AG09309 (cell line): ENCODE measurements at places on chromosomes 7 and 10.

DNA sequence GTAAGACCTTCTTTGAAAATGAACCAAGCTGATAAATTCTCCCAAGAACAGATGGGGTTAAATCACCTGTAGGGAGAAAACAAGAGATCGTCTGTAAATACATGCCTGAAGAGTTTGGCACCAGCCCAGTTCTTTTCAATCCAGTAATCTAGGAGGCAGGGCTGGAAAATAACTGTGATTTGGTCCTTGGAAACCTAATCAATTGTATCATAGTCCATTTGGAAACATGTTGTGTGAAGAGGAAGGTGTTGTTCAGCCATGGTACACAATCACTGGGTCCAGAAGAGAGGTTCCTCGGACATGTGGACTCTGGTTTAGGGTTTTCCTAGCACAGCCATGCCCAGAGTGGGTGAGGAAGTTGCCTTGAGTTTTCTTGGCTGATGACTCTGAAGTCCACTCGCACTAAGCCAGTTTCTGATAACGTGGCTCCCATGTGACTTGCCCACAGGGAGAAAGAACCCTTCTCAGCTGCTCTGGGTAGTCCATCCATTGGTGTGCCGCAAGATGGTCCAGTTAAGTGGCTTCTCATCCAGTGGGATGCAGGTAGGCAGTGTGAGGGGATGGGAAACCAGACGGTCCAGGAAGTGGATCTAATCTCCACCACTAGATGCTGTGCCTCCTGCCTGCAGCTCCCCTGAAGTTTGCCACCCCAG, 5.1 kb downstream of the BLNK start:
- no peak for DNase-seq

DNA sequence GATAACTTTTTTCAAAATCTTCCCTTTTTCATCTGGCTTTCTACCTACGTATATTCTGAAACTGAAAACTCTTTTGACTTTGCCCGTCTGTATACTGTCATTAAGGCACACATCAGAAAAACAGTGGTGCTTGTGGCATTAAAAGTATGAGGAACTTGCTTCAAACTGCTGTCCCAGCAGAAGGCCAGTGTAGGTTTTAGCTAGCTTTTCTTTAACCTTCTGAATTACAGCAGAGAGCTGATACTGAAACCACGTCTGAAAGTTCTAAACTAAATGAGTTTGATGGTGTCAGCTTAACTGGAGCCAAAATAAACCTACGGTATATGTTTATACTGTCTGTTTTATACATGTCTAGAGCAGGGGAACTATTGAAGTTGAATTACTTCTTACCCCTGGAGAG, 283.4 kb downstream of the TFEC start:
- DNase-seq = no peak

GRCh38 chr10:97701438-97702069, 12.0 kb upstream of the MARVELD1 start:
- no peak for DNase-seq

- no peak for DNase-seq
These were observed 62.4 kb downstream of the PRKAG2 start for GRCh38 chr7:151814400-151815009.

- DNase-seq = peak; percentile 5
These were observed 88.6 kb upstream of the KLF14 start for GRCh38 chr7:130822642-130823041.

- DNase-seq = no peak
These were observed 76.5 kb downstream of the PPP1R17 start for GRCh38 chr7:31763548-31763947.

- no peak for DNase-seq
These were observed 325.0 kb downstream of the PLXNA4 start for GRCh38 chr7:132251327-132251659.

- DNase-seq = no peak
These were observed 140.6 kb downstream of the GNAI1 start for GRCh38 chr7:80275192-80275605.

DNA sequence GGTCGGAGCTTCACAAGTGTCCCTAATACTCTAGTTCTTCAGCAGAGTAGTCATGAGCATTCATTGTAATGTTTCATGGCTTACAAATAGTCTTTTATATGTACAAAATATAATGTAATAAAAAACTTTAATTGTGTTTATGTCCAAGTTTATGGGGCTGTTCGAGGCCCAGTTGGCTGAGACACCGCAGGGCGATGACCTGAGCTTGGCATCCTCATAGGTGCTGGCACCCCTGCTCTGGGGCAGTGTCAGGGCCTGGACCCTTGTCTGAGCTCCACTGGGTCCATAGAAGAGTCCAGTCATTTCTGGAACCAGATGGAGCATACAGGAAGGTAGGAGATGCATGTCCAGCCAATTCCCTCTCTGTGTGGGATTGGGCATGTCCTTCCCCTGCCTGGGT, 12.9 kb upstream of the ZMIZ1 start:
- DNase-seq = no peak
